ENCODE measurements at places on chromosomes 2 and 18. TPM values are rescaled to one million over a fixed set of nuclear protein-coding genes. Genes with fewer than 3 reads are reported as not detected.

DNA sequence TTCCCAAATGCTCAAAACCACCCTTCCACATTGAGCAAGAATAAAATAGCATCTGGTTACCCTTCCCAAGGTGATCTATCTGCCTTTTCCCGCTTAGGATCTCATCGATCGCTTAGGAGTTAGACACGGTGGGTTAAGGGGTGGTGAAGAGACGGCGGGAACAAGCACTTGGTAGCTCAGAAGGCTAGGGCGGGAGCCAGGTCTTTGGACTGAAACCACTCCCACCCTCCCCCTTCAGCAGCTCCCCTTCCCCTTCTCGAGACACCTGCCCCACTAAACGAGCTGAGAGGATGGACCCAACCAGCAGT, 513 bp downstream of the THOC1 start:
- no peak for DNase-seq

GRCh38 chr2:197883354-197884032, 79.1 kb downstream of the PLCL1 start:
- no peak for DNase-seq

The CXCR1 gene
- total RNA-seq: 0.14 TPM

GRCh38 chr2:189134485-189134884, 45.1 kb downstream of the COL5A2 start:
- DNase-seq: no peak

The CERKL gene
- total RNA-seq: not detected

The UGT1A6 gene
- not detected for total RNA-seq

- DNase-seq: no peak
Observed at GRCh38 chr2:168641636-168642035, 160.8 kb upstream of the NOSTRIN start.
